ENCODE measurements at places on chromosomes 1 and 21. TPM values are rescaled to one million over a fixed set of nuclear protein-coding genes. Genes with fewer than 3 reads are reported as not detected.

- no peaks in the 10 kb centered on the region for H3K4me1 ChIP-seq
- H3K27ac ChIP-seq, result no peak overlapping the region
- DNase-seq, result no peak
- no peaks in the 10 kb centered on the region for H3K36me3 ChIP-seq
- H3K27me3 ChIP-seq, result no peaks in the 10 kb centered on the region
These were observed 311.3 kb downstream of the RGS7 start for GRCh38 chr1:241045659-241046058.

GRCh38 chr1:161913482-161914140 lies 110.1 kb downstream of the OLFML2B start:
- H3K27ac ChIP-seq, result no peak overlapping the region
- DNase-seq, result no peak
- no peak overlapping the region for H3K4me3 ChIP-seq
- no peaks in the 10 kb centered on the region for H3K27me3 ChIP-seq
- peaks cover 7% of the 10 kb centered on the region for H3K4me1 ChIP-seq
- H3K36me3 ChIP-seq, result peaks cover 31% of the 10 kb centered on the region

F3 gene
- total RNA-seq, result 36.5 TPM

DNA sequence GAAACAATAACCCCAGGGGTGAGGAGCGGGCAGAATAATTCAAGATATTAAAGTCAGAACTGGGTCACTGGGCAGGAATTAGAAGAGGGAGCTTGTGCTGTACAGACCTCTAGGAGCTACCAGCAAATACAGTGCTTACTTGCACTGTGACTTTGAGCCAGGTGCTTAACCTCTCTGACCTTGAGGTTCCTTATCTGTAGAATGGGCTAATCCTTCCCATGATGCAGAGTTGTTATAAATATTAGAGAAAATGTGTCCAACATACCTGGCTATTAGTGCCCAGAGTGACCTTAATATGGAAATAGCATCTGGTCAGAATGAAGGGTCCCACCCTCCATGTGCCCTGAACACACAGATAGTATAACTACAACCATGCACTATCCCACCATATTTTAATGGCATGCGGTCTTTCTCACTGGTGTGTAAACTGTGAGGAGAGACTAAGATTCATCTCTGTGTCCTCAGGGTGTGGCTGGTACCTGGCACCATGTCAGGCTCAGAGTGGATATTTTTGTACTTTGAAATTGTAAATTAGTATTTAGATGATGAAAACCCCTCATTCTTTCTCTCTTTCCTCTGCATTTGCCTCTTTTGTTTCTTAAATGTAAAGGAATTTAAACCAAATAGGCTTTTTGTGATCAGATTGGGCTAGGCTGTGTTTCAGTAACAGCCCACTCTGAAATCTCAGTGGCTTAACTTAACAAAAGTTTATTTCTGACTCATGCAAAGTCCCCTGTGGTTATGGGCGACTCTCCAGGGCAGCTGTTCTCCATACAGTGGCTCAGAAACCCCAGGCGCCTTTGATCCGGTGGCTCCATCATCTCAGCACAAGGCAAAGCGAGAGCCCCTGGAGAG lies 60.0 kb upstream of the ROR1 start:
- no peak overlapping the region for H3K4me3 ChIP-seq
- peaks cover 8% of the 10 kb centered on the region for H3K4me1 ChIP-seq
- H3K36me3 ChIP-seq, result no peaks in the 10 kb centered on the region
- H3K27ac ChIP-seq, result no peak overlapping the region

- no peak overlapping the region for H3K27ac ChIP-seq
- no peak for DNase-seq
- H3K27me3 ChIP-seq, result no peaks in the 10 kb centered on the region
- H3K36me3 ChIP-seq, result no peaks in the 10 kb centered on the region
These were observed 7.9 kb downstream of the RNU11 start for GRCh38 chr1:28656335-28656734.

DNA sequence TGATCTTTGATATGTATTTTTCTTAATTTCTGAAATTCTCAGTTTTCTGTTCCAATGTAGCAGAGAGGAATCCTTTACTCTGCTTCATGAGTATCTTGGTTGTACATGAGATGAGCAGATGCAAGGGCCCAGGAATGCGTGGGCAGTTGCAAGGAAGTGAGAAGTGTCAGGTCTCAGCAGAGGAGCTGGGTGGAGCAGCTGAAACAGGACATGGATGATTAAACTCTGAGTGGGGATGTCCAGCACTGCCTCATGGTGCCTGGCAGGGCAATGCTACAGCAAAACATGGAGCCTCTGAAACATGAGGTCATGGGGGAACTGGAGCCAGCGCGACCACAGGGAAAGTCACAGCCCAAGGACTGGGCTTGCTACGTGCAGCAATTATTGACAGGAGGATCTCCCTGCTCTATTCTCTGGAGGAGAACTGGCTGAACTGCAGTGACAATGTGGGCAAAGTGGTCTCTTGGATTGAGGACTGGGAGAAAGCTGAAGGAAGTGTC lies 48.4 kb downstream of the COLGALT2 start:
- no peaks in the 10 kb centered on the region for H3K36me3 ChIP-seq
- H3K4me1 ChIP-seq, result peaks cover 4% of the 10 kb centered on the region
- H3K27me3 ChIP-seq, result no peaks in the 10 kb centered on the region
- no peak overlapping the region for H3K27ac ChIP-seq

DNA sequence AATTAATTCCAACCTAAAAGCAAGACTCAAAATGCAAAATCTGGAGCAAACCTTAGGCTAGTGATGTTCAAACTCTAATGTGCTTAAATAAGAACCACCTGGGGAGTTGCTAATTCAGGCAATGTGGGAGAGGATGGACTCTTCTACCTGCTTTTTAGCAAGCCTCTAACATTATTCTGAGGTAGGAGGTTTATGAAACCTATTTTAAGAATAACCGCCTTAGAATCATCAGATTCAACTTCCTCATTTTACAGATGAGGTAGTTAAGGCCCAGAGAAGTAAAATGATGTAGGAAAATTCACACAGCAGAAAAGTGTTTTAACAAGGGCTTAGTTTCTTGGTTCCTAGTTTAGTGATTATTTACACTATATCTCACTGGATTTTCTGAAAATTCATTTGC lies 8.6 kb upstream of the NTNG1 start:
- no peak overlapping the region for H3K27ac ChIP-seq
- no peaks in the 10 kb centered on the region for H3K4me1 ChIP-seq
- no peaks in the 10 kb centered on the region for H3K27me3 ChIP-seq
- H3K4me3 ChIP-seq, result no peak overlapping the region
- no peaks in the 10 kb centered on the region for H3K36me3 ChIP-seq
